ENCODE measurements at places on chromosomes 6 and 20. TPM values are rescaled to one million over a fixed set of nuclear protein-coding genes. Genes with fewer than 3 reads are reported as not detected.

Gene ZHX3
- 23.3 TPM for polyA plus RNA-seq

- DNase-seq, result peak; percentile 98
Observed at GRCh38 chr6:26157251-26158075, 70.2 kb downstream of the HFE start.

DNA sequence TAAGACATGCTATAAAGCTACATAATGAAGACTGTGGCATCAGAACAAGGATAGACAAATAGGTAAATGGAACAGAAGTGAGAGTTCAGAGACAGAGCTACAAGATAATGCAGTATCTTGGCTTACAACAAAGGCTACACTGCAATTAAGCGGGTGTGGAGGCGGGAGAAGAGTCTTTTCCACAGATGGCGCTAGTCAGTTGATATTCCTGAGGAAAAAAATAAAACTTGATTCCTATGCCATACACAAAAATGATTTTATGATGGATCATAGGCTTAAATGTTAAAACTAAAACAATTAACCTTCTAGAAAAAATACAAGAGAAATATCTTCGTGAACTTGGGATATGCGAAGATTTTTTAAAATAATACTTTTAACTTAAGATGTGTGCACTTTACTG is 31.0 kb downstream of the RIN2 start:
- DNase-seq, result no peak

- no peak for DNase-seq
Observed at GRCh38 chr20:12207875-12208274, 290.2 kb downstream of the BTBD3 start.

Gene GPX5
- polyA plus RNA-seq, result not detected

Gene HLA-DQA1
- 7.9 TPM for polyA plus RNA-seq
